IMR-90 (cell line): ENCODE measurements at places on chromosomes 16 and 17. TPM values are rescaled to one million over a fixed set of nuclear protein-coding genes. Genes with fewer than 3 reads are reported as not detected.

Gene CDR2L
- 5.6 and 5.7 TPM in 2 replicates for total RNA-seq

DNA sequence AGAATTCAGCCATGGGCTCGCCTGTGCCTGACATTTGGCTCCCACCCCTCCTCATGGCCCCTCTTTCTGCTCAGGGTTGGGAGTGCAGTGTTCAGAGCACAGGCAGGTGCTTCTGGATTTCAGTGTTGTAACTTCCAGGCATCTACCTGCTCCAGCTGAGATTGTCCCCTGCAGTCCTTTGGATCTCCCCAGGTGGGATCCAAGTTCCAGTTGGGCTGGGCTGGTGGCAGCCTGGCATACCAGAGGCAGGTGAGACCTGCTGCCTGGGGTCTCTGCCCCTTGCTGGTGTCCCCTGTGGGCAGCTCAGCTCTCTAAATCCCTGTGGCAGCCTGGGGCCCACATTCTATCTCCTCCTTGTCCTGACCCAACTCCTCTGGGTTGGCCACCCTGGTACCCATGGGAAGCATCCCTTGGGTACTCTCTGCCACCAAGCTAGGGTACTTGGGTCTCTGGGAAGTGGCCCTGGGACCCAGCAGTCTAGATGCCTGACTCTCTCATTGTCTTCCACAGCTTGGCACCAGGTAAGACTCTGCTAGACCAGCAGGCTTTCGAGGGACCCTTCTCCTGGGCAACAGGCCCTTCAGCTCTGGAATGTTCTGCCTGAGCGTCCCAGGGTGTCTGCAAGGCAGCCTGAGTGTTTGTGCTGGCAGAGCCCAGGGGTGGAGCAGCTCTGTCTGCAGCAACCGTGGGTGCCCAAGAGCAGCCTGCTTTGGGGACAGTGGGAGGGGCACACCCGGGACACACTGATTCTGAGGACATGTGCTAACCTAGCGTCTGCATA, 42.5 kb downstream of the DNAH17 start:
- DNase-seq, result no peak

Gene ATP2A3
- 0.18 and 0.28 TPM in 2 replicates for total RNA-seq

DNA sequence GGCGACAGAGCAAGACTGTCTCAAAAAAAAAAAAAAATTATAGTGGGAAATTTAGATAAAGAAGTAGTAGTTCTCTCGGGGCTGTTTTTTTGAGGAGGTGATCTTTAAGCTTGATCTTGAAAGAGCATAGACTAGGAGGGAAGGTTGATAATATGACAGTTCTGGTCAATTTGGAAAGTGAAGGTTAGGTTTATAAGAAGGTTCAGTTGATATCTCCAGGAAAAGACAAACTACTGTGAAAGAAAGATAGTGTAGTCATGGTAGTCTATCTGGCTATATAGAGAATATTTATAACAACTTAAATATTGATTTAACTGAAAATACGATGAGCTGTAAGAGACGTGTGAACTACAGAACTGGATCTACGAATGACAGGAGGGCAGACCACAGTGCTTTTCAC, 3.1 kb downstream of the ATF7IP2 start:
- no peak for DNase-seq

- DNase-seq, result no peak
These were observed 305.1 kb upstream of the GOT2 start for GRCh38 chr16:59039066-59039720.

Gene ABCC12
- total RNA-seq, result under 0.01 TPM in 2 replicates

Gene RGS11
- under 0.01 TPM in 2 replicates for total RNA-seq

DNA sequence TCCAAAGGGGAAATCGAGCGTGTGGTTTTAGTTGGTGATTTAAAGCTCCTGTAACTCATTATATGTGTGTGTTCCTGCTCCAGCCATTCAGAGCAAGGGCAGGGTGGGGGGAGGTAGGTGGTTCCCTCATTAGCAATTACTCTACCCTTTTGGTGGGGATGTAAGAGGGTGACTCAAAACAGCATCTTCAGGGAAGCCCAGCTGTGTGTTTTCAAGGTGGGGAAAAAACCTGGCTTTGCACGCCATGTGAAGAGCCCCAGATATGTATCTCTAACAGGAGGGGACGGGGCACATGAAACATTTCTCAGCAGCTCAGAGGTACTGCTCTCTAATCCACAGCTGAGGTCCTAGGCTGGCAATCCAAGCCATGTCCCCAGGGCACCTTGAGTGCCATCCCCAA, 241.3 kb upstream of the ZFHX3 start:
- DNase-seq, result no peak

GRCh38 chr16:78421181-78421708, 321.8 kb downstream of the WWOX start:
- no peak for DNase-seq

Gene NUP88
- total RNA-seq, result 80.5 and 83.7 TPM in 2 replicates

DNA sequence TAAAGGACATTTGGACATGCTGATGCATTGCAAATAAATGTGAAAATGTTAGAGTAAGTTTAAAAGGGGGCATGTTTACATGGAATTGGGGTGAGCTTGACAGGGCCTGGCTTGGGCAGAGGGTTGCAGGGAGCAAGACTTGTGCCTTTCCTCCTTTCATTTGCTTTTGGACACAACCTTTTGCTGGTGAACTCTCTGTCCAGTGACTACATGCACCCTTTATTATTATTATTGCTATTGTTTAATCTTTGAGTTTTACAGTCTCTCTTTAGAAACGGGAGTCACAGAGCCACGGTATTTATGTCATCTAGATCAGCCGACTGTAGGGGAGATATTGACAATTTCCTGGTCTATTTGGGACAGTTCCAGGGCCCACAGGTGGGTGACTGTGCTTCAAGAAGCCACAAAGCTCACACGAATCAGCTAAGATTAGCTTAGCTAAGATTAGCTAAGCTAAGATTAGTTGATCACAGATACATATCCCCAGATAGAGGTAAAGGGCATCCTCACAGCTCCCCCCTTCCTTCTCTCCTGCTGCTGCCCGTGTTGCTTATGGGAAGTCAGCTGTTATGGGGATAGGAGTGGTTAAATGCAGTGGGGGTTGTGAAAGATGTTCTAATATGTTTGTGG, 28.9 kb upstream of the ETV4 start:
- no peak for DNase-seq
